Mesenteric fat pad (tissue), 1 donor: ENCODE measurements at places on chromosomes 12 and 14.

DNA sequence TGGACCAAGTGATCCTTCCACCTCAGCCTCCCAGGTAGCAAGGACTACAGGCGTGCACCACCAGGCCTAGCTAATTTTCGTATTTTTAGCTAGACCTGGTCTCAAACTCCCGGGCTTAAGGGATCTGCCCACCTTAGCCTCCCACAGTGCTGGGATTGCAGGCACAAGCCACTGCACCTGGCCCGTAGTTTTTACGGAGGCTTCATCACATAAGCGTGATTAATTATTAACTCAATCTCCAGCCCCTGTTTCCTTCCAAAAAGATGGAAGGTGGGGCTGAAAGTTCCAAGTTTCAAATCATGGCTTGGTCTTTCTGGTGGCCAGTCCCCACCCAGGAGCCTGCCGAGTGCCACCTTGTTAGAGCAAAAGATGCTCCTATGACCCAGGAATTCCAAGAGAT, 22.5 kb upstream of the HIF1A start:
- no peak for DNase-seq

- no peak for DNase-seq
Measured at GRCh38 chr14:33675415-33676130, 275.3 kb downstream of the EGLN3 start.

- DNase-seq = no peak
Measured at GRCh38 chr12:8519171-8519570, 5.9 kb downstream of the CLEC4D start.

DNA sequence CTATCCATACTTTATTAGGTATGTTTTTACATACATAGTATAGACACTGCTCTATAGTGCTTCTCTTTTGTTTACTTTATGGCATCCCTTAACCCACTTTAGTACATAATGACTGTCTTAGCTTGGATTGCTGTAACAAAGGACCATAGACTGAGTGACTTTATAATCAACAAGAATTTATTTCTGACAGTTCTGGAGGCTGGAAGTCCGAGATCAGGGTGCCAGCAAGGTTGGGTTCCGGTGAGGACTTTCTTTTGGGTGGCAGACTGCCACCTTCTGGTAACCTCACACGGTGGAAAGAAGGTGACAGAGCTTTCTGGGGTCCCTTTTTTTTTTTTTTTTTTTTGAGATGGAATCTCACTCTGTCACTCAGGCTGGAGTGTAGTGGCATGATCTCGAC, 48.6 kb upstream of the PPM1H start:
- DNase-seq = no peak

DNA sequence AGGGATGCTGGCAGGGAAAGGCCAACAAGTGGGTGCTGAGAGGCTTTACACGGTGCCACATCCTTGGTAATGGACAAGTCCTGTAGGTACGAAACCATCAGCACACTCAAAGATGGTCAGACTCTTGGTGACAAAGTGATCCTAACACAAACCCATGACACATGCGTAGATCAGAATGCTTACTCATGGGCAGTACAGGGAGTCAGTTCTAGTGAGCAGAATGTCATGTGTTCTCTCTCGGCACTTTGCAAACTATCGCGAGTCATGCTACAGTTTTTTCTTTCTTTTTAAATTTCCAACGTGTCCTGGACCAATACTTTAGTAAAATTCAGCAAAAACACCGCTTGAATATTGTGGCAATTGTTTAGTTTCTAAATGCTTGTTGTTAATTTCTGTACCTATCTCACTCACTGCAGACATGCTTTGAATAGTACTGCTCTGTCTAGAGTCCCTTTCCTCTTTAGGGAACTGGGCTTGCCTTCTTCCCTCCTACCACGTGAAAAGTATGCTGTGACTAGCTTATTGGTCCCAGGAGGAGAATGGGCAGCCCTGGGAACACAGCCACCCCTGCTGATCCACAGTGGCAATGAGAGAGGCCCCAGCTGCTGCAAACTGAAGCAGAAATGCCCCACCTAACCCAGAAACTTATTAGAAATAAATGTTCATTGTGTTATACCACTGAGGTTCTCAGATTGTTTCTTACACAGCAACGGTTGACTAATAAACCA, 62.4 kb downstream of the UBR7 start:
- DNase-seq = no peak
